ENCODE measurements at places on chromosomes 4 and X.

GRCh38 chr4:103478734-103479133, 241.1 kb downstream of the TACR3 start:
- DNase-seq = no peak

GRCh38 chr4:179880756-179881155, 2362.4 kb upstream of the TENM3 start:
- no peak for DNase-seq

GRCh38 chr4:121998024-121998423, 46.2 kb upstream of the TRPC3 start:
- DNase-seq = no peak

GRCh38 chrX:152537373-152537772, 86.3 kb upstream of the GABRA3 start:
- no peak for DNase-seq

DNA sequence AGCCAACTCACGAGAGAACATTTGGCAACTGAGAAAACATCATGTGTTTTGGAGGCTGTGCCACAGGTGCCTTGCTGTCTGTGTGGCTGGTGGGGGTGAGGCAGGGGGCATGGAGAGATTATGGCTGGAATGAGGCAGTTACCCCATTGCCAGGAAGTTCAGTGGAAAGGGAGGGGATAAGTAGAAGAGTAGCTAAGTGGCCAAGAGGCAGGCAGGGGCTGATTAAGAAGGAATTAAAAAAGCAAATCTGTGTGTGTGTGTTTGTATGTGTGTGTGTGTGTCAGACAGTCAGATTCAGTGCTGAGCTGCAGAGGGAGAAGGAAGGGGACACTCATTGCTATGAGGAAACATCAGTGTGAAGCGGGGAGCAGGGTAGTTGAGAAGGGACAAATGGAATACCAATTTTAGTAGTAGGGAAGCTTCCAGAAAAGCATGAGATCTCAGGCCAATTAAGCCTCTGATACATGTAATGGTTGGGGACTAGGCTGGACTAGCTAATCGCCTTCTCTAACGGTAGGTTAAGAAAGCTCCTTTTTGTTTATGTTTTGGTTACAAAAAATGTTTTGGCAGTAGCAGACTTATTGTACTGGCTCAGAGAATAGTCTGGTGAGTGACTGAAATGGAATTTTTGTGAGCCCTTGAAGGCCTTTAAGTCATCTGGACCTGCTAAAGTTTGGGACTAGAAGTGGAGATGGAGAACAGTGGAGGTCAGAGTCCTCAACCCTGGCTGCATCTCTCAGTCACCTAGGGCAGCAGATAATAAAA, 18.5 kb downstream of the TMEM164 start:
- no peak for DNase-seq

GRCh38 chr4:6464842-6465588, 7.4 kb downstream of the PPP2R2C start:
- no peak for DNase-seq

- no peak for DNase-seq
Measured at GRCh38 chrX:109283870-109284269, 198.0 kb downstream of the GUCY2F start.

DNA sequence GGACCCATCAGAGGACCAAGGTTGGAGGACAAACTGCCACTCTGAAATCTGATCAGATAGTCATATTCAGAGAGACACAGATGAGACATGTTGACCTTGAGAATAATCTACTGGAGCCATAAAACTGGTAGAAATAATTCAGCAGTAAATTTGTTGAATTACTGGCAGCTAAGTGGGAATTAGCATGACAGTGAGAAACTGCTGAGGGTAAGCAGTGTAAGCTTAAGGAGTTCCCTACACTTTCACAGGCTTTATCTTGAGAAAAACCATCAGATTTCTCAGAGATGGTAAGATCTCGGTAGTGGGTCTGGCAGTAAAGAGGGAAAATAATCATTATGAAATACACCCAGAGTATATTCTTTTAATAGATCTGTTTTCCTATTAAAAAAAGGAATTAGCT, 213.7 kb downstream of the TECRL start:
- DNase-seq = no peak

- no peak for DNase-seq
Measured at GRCh38 chr4:33886356-33886755, 2358.0 kb downstream of the ARAP2 start.

DNA sequence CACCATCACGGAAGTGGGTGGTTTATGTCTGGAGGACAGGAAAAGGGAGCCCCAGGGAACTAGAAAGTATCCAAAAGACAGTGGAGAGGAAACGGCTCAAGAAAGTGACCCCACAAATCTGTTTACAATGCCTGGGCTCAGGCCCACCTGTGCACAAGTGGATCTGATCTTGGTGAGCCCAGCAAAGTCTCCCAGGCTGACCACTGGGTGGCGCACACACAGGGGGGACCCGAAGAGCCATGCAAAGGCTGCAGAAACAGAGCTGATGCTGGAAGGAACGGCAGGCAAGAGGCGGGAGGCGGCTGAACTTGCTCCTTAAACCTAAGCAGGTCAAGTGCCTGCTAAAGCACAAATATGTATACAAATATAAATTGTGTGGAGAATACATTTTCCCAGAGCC, 9.6 kb downstream of the HAUS7 start:
- peak; percentile 21 for DNase-seq

DNA sequence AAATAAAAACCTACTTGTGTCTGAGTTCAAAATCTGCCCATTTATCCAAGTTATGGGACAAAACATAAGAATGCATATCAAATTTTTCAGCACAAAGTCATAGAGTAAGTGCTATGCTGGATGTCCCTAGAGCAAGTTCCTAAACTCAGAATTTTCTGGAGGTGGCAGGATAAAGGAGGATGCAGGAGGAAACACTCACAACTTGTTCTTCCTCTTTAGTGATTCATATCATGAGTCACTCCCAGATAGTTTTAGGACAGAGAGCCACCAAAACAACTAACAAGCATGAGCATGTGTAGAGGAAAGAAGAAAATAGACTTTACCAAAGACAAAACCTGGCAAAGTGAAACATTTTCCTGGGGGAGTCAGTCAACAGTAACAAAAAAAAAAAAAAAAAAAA, 302.7 kb downstream of the KCTD8 start:
- peak; percentile 26 for DNase-seq

GRCh38 chr4:70651864-70652506, 14.3 kb downstream of the JCHAIN start:
- DNase-seq = peak; percentile 34

DNA sequence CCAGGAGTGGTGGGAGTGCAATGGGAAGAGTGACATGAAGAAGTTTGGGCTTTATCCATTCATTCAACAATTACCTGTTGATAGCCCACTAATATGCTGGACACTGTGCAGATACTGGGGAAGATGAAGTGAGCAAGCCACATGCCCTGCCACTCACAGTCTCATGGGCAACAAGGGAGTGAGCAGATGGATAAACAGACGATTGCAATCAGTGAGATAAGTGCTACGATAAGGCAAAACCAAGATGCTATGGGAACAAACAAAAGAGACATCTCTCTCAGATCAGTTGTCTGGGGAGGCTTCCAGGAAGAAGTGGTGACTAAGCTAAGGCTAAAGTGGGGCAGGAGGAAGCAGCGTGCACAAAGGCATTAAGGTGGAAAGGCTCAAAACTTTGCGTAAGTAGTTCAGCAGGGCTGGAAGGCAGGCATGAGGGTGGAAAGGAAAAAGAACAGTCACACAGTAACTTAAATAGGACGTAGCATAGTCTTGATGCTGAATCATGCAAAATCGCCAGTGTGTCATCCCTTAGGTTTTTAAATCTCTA, 31.7 kb downstream of the GAB3 start:
- DNase-seq = no peak

GRCh38 chr4:7587433-7588405, 153.0 kb upstream of the PSAPL1 start:
- no peak for DNase-seq

- DNase-seq = peak; percentile 0
Measured at GRCh38 chrX:5113128-5113527, 1115.5 kb downstream of the NLGN4X start.

GRCh38 chr4:25172961-25173915, 13.0 kb upstream of the SEPSECS start:
- peak; percentile 94 for DNase-seq

- no peak for DNase-seq
Measured at GRCh38 chr4:139534287-139534950, 21.6 kb downstream of the SETD7 start.

DNA sequence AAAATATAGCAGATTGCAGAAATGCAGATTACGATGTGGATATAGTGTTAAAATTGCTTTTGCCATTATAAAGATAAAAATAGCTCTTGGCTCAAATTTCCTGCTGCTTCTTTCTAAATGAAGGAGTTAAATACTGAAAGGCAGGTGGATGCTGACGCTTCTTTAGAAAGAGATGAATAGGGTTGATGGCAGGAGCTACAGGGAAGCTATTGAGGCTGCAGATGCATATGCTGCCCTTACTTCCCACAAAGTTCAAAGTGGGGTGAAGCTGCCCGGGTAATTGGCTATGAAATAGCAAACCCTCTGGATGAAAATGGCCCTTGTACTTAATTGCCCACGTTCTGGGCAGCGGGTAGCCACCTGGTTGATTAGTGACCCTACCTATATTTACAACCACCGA, 379.5 kb downstream of the ZIC3 start:
- DNase-seq = no peak

DNA sequence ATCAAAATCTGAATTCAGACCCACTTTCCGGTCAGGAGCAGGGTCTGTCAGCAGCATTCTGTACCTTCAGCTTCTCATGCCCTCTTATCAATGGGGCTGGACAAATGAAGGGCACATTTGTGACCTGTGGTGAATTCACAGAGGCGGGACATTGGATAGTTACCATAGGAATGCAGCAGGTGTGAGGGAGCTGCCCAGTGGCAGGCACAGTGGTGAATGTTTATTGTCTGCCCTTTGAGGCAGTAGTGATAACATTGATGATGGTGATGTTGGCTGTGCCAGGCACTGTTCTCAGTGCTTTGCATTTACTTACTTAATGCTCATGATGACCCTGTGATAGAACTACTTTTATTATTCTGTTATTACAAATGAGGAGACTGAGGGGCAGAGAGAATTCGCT, 101.2 kb upstream of the KIT start:
- DNase-seq = no peak

- DNase-seq = no peak
Measured at GRCh38 chr4:183402771-183403170, 41.7 kb upstream of the CDKN2AIP start.

DNA sequence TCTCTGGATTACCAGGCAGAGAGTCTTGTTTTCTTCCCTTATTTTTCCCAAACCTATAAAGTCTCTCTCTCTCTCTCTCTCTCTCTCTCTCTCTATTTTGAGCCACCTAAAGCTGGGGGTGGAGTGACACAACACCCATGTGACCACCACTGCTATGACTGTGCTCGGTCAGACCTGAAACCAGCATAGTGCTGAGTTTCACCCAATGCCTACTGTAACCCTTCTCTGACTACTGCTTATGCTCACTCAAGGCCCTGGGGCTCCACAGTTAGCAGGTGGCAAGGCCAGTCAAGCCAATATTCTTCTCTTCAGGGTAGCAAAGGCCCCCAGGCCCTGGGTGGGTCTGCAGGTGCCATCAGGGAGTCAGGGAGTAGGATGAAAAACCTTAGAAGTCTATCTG, 114.7 kb upstream of the ARMCX2 start:
- DNase-seq = no peak

DNA sequence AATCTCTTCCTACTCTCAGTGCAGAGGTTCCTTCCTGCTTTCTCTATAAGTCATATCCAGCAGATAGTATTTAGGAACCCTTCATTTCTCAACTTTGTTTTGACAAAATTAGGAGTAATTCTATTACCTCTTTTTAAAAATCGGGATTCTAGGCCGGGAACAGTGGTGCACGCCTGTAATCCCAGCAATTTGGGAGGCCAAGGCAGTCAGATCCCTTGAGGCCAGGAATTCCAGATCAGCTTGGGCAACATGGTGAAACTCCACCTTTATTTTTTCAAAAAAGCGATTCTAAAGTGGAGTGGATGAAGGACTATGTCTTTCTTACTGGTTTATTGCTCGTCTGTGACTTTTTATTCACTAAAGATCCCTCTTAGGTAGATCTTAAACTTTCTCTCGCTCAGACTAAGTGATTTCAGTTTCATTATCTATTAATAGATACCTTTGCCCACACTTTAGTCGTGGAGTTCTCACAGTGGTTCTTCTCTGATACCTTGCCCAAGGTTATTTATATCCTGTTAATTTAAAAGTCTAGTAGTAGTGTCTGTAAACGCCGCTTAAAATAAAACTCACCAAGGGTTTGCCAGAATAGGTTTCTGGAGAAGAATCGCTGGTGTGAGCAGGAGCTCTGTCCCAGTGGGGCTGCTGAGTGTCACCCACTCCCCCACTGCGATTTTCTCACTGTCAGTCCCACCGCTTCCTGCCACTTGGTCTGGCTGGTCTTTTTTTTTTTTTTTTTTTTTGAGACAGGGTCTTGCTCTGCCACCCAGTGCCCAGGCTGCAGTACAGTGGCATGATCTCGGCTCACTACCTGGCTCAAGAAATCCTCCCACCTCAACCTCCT, 27.0 kb upstream of the TMEM131L start:
- DNase-seq = no peak

DNA sequence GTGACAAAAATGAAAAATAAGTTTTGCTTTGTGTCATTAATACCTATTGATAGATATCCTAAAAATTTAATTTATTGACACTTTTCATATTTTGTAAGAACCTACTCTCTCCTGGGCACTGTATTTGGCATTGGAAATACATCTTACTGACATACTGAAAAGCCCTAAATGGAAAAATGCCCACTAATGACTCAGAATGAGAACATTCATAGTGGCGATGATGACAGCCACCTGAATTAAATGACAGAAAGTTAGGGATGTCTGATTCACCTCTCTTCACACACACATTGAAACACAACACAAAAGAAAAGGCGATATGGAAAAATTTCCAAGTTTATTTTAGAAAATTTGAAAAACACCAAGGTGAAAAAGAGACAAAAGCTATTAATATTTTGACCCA, 992.3 kb downstream of the STPG2 start:
- no peak for DNase-seq
